ENCODE measurements at places on chromosomes 16 and 17. TPM values are rescaled to one million over a fixed set of nuclear protein-coding genes. Genes with fewer than 3 reads are reported as not detected.

KRT9 gene
- not detected for polyA plus RNA-seq

ODAD4 gene
- 5.2 TPM for polyA plus RNA-seq

CXCL16 gene
- polyA plus RNA-seq: not detected

CALB2 gene
- polyA plus RNA-seq: 1.1 TPM

KRTAP4-2 gene
- not detected for polyA plus RNA-seq

CD79B gene
- not detected for polyA plus RNA-seq

TK1 gene
- 1.1 TPM for polyA plus RNA-seq

CCDC200 gene
- polyA plus RNA-seq: not detected

LGALS9B gene
- polyA plus RNA-seq: not detected

ZNF469 gene
- polyA plus RNA-seq: not detected

PIRT gene
- polyA plus RNA-seq: 0.06 TPM

HBQ1 gene
- polyA plus RNA-seq: 4.5 TPM

SLC7A6 gene
- polyA plus RNA-seq: 36.0 TPM

GRIN2C gene
- 0.04 TPM for polyA plus RNA-seq

RAB37 gene
- not detected for polyA plus RNA-seq

TMC8 gene
- polyA plus RNA-seq: 0.24 TPM

MYL4 gene
- not detected for polyA plus RNA-seq

ARHGDIG gene
- polyA plus RNA-seq: 176 TPM

TRIM47 gene
- 0.67 TPM for polyA plus RNA-seq

TTYH2 gene
- 0.40 TPM for polyA plus RNA-seq

SLC13A2 gene
- not detected for polyA plus RNA-seq

TMIGD1 gene
- not detected for polyA plus RNA-seq

QPRT gene
- polyA plus RNA-seq: 2.7 TPM

HSD11B2 gene
- polyA plus RNA-seq: 2.8 TPM

CLEC3A gene
- polyA plus RNA-seq: not detected

KRT17 gene
- polyA plus RNA-seq: not detected

PRAC2 gene
- not detected for polyA plus RNA-seq

MAPK8IP3 gene
- 68.7 TPM for polyA plus RNA-seq

KRT24 gene
- 0.83 TPM for polyA plus RNA-seq

ABCC1 gene
- polyA plus RNA-seq: 3.0 TPM

MEIOC gene
- polyA plus RNA-seq: not detected

PTX4 gene
- not detected for polyA plus RNA-seq

LRRC46 gene
- polyA plus RNA-seq: 0.12 TPM

SPHK1 gene
- 2.4 TPM for polyA plus RNA-seq

TBX21 gene
- not detected for polyA plus RNA-seq

TBC1D3E gene
- polyA plus RNA-seq: not detected

MYH8 gene
- 3.0 TPM for polyA plus RNA-seq

EZH1 gene
- 52.5 TPM for polyA plus RNA-seq

Measured in neural cell (in vitro differentiated cells).